ENCODE measurements at places on chromosomes 3 and 15. TPM values are rescaled to one million over a fixed set of nuclear protein-coding genes. Genes with fewer than 3 reads are reported as not detected.

SCN11A gene
- total RNA-seq = not detected

CLDN18 gene
- total RNA-seq = not detected

GRAMD1C gene
- 5.0 TPM for total RNA-seq

GOLGA6L10 gene
- total RNA-seq = under 0.01 TPM

STX19 gene
- not detected for total RNA-seq

FGF7 gene
- 34.8 TPM for total RNA-seq

CPEB1 gene
- total RNA-seq = 6.9 TPM

INTS14 gene
- total RNA-seq = 33.9 TPM

BFSP2 gene
- total RNA-seq = not detected

- DNase-seq = peak; percentile 9
Observed at GRCh38 chr3:4314688-4315087, 11.5 kb downstream of the SETMAR start.

DNA sequence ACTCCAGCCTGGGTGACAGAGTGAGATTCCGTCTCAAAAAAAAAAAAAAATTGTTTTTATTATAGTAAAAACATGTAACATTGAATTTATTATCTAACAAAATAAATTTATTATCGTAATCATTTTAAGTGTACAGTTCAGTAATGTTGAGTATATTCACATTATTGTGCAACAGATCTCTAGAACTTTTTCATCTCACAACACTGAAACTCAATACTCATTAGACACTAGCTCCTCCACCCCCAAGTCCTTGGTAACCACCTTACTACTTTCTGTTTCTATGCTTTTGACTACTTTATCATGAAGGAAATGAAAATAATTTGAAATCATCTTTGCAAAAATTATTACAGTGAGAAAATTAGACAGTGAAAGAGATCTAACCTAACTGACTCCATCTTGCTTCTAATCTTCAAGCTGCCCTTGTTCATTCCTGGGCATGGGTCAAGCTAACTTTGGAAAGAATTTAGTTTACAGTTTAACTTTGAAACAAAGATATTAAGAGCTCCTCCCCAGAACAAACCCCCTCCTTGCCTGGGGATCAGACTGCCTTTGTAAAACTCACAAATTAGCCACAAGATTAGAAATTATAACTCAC, 15.0 kb upstream of the FYCO1 start:
- DNase-seq = no peak

DNA sequence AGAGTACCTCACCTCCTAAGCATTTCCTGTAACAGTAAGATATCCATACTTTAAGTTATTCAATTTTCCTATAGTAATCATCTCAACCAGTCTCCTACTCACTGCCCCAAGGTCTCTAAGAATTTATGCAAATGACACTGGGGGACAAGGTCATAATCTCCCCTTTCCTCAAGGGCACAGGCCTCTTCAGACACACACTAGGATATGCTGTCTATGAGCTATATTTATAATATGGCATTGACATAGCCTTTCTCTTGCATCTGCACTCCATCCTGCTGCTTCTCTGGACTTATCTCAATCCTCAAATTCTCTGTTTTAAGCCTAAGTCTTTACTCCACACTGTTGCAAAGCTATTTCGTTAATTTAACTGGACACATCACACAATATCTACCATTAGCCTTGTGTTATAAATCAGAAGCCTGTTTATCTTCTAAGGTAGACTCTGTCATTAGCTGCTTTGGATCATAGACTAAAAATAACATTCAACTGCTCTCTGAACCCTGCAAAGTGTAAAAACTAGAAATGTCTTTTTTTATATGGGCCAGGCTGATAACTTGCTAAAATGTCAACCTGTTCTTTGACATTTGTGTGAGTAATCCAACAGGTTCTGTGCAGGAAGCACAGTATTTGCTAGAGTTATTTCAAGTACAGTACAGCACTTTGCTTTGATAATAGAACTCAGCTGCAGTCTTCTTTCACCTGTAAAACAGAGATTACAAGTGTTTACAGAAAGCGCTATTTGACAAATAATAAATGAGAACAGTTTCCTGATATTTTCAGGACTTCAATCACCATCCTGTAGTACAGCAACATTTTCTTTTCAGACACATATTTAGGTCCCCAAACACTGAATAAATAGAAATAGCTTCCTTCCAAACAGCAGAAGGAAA, 17.8 kb upstream of the SEC62 start:
- no peak for DNase-seq

GRCh38 chr3:41888368-41889076, 73.4 kb downstream of the ULK4 start:
- DNase-seq = no peak

DNA sequence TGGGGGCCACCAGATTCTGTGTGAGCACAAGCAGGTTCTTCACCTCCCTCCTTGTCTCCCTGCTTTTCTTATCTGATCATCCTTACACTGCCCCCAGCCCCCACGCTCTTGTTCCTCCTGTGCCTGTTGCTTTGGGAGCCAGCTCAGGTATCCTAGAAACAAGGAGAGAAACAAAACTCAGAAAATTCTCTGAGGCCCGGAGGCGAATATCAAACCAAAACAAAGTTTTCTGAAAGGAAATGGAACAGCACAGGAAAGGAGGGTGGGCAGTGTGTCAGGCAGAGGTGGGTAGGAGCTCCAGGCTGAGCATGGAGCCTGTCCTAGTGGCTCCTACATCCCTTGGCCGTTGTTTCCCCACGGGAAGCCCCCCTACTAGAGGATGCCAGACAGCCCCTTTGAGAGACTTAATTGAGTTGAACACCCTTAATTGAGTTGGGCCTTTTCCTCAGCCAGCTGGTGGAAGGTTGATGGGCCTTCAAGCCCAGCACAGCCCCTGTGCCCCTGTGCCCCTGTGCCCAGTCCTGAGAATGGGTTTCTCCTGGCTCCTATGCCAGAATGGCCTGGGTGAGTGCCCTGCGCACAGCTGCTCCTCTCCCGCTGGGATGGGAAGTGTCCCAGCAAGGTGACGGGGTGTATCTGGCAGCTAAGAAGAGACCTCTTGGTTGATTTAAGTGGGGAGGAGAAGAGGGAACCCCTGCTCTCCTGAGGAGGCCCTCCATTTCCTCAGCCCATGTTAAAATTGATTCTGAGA, 22.8 kb upstream of the JMJD7 start:
- no peak for DNase-seq

DNA sequence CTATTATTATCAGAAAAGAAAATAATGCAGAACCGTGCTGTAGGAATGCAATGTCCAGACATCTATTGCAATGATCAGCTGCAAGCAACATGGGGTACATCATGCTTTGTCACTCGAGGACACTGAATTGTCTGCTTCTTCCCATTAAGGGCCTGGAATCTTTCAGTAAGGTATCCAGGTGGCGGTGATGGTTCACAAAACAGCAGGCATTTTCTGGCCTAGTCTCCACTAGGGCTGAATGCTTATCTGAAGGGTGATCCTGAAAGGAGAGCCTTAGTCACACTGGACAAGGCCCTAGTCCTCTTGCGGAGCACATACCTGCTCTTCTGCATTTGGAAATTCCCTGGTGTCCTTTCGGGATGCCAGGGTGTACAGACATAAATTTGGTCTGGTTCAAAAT, 21.2 kb downstream of the ITPR1 start:
- no peak for DNase-seq

GRCh38 chr3:57062101-57062631, 1.7 kb downstream of the SPATA12 start:
- no peak for DNase-seq

DNA sequence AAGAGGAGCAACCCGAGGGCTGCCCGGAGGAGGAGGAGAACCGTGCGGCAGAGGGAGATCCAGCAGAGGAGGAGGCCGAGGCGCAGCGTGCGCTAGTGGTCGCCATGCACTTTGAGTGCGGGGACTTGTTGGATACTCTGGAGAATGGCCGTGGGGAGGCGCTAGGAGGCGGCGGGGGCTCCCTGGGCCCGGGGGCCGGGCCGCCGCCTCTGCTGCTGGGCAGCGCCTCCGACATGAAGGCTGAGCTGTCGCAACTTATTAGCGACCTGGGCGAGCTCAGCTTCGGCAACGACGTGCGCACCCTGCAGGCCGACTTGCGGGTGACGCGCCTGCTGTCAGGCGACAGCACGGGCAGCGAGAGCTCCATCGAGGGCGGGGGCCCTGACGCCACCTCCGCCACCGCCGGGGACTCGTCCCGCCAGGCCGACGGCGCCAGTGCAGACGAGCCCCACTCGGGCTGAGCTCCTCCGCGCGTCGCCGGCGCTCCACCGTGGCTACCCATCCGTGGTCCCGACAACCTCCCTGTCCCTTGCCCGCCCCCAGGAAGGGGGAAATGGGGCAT, 2.0 kb downstream of the FAM43A start:
- peak; percentile 51 for DNase-seq

- DNase-seq = no peak
Observed at GRCh38 chr3:69378112-69378802, 7.6 kb downstream of the FRMD4B start.

GRCh38 chr15:58528188-58528870, 96.5 kb downstream of the LIPC start:
- DNase-seq = peak; percentile 53

DNA sequence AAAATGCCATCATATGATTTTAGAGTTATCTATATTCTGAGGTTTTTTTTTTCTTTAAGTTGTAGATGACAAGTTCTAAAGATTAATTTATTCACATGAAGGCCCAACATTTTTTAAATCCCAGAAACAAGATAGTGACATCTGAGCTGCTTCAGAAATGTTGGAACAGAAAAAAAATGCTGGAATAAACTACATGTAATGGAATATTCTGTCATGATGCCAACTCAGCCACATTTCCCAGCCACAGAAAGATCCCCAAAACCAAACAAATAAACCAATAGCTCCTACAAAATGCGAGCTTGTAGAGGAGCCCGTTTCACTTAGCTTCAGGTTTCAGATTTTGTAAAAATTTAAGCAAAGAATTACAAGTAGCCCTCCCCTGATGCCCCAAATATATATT, 111.0 kb upstream of the MYO5C start:
- no peak for DNase-seq

DNA sequence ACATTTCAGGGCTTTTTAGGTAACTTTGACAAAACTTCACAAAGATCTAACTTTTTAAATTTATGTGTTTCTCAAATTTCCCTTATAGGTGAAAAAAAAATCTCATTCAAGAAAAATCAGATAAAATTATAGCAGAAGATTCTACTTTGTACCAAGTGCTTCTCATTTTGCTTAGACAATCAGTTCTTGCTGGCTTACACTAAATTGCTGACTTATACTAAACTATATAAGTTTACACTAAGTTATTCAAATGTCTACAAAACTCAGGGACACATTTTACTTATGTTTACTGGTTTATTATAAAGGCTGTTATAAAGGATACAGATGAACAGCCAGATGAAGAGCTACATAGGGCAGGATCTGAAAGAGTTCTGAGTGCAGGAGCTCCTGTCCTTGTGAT, 195.1 kb downstream of the ZPLD1 start:
- DNase-seq = no peak

- no peak for DNase-seq
Observed at GRCh38 chr3:56919137-56919796, 117.5 kb upstream of the ARHGEF3 start.

- DNase-seq = peak; percentile 72
Observed at GRCh38 chr15:98881526-98882520, 125.8 kb downstream of the PGPEP1L start.

- DNase-seq = no peak
Observed at GRCh38 chr3:77536038-77536775, 496.3 kb downstream of the ROBO2 start.

DNA sequence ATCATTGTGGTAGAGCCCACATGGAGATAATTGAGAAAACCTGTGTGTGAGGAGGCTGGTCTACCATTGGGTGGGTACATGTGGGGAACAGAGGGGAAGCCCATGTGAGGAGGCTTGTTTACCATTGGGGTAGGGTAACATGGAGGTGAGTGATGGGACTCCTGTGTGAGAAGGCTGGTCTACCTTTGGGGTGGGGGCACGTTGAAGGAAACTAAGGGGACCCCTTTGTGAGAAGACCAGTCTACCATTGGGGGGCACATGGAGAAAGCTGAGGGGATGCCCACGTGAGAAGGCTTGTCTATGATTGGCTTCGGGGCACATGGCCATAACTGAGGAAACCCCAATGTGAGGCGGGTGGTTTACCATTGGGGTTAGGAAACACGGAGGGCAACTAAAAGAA, 158.5 kb downstream of the FBLN2 start:
- DNase-seq = no peak

DNA sequence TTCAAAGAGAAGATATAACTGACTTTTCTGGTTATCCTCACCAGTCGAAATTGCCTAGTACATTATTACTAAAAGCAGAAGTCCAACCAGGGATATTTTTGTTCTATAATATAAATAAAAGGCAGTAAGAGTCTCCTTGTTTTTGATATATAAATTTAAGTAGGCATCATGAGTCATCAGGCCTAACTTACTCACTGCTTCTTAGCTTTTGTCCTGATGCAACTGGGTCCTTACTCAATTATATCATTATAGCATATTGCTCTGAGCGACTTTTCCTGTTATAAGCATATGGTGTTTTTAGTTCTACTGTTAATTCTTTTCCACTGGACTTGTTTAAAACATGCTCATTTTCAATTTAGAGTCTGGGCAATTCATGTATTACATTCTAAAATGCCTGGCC, 910.1 kb downstream of the MCTP2 start:
- peak; percentile 84 for DNase-seq

GRCh38 chr3:53075743-53076140, 29.9 kb upstream of the SFMBT1 start:
- DNase-seq = no peak

DNA sequence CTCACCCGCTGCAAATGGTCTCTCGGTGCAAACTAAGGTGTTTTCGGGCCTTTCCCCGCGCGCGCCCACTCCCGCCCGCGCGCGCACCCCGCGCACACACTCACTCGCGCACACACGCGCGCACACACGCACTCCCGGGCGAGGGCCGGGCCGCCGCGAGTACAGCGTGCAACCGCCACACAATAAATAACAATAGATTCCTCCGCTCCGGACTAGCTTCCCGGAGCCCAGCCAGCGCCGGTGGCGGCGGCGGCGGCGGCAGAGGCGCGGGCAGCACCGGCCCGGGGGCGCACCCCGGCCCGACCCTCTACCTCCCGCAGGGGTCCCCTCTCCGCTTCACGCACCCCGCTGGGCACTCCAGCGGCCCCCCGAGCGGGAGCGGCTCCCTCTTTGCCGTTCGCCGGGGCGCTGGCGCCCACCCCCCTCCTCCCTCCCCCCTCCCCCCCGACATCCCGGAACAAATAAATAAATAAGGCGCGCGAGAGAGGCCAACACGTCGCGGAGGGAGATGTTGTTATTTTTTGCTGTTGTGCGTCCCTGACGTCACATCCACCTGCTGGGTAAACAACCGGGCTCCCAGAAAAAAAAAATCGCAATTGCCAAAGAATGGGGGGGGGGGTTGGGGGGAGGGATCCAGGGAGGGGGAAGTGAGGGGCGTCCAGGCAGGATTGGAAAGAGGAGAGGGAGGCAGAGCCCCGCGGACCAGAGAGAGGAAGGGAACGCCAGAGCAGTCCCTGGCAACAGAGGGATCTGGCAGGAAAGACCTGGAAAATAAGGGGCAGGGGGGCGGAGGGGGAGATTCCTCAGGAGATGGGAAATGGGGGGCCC, at the start of gene FOXP1:
FOXP1 (minus strand) TSS at position 163 of the 828 bp plus-strand sequence. CDS start 385,347 bp downstream, outside the sequence.
- peak; percentile 64 for DNase-seq

All from IMR-90 (cell line).